ENCODE measurements at places on chromosomes 7 and 10.

- no peak for DNase-seq
Measured at GRCh38 chr7:132419542-132419941, 156.7 kb downstream of the PLXNA4 start.

DNA sequence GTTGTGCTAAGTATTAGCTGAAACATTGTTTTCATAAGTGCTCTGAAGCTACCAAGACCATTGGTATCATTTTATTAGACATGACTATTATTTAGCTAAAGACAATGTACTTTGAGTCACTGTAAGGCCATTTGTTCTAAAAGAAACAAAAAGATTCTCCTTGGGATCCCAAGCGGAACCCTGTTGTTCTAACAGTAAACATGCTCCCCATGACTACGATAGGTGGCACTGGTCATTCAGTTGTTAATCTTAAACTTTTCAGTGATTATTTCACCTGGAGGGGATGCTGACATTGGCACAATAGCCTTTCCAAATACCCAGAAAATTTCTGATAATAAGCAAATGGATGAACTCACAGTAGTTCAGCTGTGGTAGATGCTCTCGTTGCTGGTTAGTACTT is 715.0 kb downstream of the AUTS2 start:
- DNase-seq = no peak

GRCh38 chr7:5589819-5590595 is 166.4 kb upstream of the TNRC18 start:
- no peak for DNase-seq

DNA sequence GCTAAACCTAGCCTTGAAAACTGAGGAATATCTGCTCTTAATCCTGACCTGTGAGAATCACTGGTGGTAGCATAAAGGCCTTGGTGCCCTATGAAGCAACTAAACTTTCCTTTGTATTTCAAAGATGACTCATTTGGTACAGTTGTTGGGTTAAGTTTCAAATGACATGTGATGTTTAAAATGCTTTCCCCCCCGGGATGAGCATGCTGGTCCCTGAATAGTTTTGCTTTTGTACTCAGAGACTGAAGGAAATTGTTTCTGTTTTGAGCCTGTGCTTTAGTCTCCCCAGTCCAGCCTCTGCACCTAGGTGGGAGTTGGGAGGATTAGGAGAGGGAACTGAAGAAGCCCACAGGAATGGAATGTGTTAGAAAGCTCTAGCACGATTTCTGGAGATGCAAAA is 258.9 kb upstream of the NPY start:
- no peak for DNase-seq

GRCh38 chr7:149776289-149776688 is 2.9 kb upstream of the ZNF467 start:
- DNase-seq = no peak
